ENCODE measurements at places on chromosomes 5 and 9.

- peak; percentile 21 for DNase-seq
These were observed 16.7 kb upstream of the SCGB3A1 start for GRCh38 chr5:180607861-180608571.

- no peak for DNase-seq
These were observed 85.5 kb downstream of the TEK start for GRCh38 chr9:27194401-27195091.

DNA sequence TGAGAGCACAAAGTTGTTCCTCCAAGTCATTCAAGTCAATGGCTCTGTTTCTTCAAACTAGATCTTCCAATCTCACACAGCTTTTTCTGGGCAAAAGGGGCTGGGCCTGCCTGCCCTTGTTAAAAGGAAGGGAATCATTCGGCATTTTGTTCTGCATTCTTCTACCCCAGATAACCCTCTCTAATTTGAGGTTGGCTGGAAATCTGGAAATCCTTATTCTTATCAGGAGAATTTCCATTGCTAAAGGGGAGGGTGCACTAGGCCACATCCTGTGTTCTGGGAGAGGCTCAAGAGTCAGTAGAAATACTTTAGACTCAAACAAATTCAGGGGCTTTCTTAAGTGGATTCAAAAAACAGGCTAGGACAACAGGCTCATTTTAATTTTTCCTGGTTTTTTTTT lies 384.7 kb upstream of the ZNF462 start:
- DNase-seq, result no peak

DNA sequence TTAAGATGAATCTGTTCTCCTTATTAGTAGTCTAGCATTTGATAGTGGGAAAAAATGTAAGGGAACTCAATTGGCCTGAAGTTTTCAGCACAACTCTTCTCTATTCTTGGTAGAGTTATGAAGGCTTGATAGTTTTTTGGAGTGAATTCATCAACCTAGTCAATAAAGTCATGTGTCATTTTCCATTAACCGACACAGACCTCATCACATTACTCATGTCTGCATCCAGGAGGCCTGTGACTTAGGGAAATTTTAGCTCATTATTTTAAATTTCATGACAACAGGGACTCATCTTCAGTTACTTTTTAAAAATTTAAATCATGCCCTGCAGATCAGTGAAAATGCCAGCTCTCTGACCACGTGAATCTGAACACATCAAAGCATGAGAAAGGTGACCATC lies 63.3 kb downstream of the ADAMTS16 start:
- DNase-seq, result no peak

DNA sequence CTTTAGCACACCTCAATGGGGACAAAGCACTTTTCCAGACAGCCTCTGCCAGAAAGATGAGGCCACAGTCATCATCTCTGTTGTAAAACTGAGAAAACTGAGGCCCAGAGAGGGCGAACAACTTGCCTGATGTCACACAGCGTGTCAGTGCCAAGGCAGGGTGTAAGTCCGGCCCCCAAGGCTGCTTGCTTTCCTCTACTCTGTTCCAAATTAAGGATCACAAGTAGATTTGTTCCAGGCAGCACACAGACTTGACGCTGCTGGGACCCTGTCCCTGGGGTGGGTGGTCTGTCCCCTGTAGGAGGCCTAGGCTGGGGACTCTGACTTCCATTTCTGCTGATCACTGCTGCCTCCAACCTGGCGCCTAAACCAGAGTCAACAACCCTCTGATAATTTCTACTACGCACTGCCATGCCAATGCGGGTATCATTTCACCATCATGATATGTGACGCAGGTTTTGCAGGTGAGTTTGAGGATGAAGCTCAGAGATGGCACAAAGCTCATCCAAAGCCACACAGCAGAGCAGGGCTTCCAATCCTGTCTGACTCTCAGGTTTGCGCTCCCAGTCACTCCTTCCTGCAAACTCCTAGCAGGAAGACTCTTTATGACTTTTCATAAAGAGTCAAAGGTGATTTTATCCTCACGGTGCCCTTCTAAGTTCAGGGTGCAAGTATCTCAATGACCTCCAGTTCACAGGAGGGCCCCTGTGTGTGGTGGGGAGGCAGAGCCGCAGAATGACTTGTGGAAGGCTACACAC lies 13.5 kb upstream of the RALGDS start:
- DNase-seq, result peak; percentile 40

DNA sequence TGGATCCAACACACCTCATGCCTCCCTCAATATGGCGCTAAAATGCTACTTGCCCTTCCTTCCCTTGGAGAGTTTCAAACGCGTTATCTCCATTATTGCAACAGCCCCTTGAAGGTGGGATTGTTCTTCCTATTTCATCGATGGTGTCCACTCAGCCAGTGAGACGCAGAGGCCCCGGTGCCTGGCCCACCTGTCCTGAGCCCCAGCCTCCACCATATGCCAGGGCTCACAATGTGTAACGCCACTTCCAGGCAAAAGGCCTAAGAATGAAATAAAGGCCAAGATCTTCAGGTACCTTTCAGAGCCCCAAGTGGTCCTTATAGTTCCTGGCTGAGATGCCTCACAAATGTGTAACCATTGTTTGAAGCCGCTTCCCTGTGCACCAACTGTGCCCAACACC lies 170.7 kb upstream of the PHYKPL start:
- DNase-seq, result no peak

DNA sequence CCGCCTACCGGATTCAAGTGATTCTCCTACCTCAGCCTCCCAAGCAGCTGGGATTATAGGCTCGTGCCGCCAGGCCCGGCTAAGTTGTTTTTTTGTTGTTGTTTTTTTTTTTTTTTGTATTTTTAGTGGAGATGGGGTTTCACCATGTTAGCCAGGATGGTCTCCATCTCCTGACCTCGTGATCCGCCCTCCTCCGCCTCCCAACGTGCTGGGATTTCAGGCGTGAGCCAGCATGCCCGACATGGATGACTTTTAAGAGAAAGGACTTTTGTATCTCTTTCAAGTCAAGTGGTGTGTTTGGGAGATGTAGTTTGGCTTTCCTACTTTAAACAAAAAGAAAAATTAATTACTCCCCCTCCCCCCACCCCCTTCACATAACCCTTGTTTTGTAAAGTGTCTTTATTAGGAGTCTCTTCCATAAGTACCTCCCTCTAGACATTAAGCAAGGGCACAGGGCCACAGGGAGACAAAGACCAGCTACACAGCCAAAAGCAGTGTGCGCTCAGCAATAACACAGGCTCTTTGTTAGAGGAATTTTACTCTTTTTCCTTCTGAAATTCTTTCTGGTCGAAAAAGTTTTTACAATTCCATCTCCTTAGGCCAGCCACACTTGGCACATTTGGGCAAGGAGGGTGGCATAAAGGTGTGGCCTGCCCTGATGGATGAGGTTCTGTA lies 31.2 kb downstream of the JAKMIP2 start:
- no peak for DNase-seq

- DNase-seq, result no peak
These were observed 201.5 kb downstream of the FRMD3 start for GRCh38 chr9:83336706-83337105.

GRCh38 chr9:134216961-134217360 lies 52.6 kb upstream of the RNU6ATAC start:
- no peak for DNase-seq

DNA sequence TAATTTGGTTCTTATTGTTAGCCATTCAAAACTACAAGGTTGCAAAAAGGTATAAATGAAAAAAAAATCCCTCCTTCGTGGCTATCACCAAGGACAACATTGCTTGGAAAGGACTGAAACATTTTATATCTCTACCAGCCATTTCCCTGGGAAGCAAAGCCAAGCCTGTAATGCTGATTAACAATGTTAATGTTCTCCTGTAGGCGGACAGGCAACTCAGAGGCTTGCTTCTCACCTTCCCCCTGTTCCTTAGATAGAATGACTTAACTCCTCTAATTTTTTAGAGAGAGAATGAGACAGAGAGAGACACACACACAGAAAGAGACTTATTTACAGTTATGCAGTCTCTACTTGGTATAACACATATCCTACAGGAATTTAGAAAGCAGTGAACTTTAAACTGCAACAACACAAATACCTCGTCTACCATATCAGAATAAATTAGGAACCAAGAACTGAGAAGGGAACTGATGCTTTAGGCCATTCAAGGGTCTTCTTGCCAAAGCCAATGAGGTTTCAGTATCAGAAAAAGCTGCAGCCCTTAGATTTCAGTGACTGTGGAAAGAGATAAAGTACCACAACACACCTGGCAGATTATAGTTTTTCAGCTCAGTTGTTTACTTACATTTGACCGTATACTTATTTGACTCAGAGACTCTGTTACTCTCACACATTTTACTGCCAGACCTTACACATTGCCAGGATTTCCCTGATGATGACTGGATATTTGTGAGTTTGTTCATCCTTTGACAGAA lies 20.9 kb upstream of the MAN2A1 start:
- DNase-seq, result no peak

DNA sequence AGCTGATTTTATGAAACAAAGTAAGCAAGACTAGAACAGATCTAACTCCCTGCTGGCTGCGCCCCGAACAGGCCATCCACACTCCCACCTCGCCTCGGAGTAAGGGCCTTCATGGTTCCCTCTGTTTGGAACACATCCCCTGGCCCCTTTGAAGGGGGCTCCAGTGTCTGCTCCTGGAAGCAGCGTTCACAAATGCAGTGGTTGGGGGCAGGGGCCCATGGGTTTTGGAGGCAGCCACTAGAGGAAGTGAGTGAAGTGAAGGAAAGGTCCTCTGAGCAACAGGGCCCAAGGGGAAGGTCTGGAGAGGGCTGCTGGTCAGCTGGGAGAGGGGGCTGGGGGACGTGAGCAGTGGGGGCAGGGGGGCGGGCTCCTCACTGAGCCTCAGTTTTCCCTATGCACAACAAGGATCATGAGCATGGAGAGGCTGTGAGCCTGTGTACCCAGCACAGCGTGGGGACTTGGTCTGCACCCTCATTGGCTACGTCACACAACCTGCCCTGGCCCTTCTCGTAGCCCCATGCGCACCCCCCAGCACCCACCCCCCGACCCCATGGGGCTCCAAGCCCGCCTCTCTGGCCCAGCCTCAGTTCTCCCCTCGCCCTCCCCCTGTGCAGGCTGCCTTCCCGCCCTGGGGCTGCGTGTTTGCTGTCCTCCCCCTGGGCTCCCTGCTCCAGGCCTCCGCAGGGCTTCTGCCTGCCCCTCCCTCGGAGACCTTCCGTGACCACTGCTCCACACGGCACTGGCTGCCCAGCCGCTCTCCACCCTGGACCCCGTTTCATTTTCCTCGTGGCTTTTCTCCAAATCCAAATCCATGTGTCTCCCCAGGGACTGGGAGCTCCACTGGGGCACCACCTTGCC lies 39.5 kb downstream of the RASGEF1C start:
- DNase-seq, result no peak

GRCh38 chr9:91802391-91802790 lies 147.6 kb downstream of the ROR2 start:
- DNase-seq, result no peak

- DNase-seq, result no peak
These were observed 71.3 kb upstream of the CXCL14 start for GRCh38 chr5:135650081-135650480.

- no peak for DNase-seq
These were observed 58.7 kb downstream of the FAT2 start for GRCh38 chr5:151532416-151532815.

- no peak for DNase-seq
These were observed 46.5 kb downstream of the SLC44A1 start for GRCh38 chr9:105290954-105291353.

GRCh38 chr5:115351356-115352195 lies 55.1 kb upstream of the CCDC112 start:
- DNase-seq, result no peak

- no peak for DNase-seq
These were observed 283.6 kb upstream of the PRDM9 start for GRCh38 chr5:23223846-23224245.

GRCh38 chr9:91567642-91568274 lies 144.1 kb upstream of the NFIL3 start:
- no peak for DNase-seq

- no peak for DNase-seq
These were observed 1000.6 kb upstream of the DMAC1 start for GRCh38 chr9:8800196-8800595.

DNA sequence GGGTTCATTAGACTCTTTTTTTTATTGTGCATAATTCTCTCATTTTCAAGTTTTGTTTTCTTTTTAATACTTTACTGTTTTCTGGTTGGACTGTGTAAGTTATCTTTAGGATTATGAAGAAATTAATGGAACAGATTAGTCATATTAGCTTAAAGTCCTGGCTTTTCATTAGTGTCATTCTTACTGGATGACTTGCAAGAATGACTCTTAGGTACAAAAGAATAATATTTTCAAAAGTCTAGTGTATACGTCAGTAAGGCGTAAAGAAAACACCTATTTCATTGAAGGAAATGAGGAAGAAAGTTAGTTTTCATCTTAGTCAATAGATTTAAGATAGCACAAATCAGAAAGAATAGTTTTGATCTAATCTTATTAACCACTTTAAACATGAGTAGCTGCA lies 20.4 kb downstream of the UHRF2 start:
- DNase-seq, result no peak

GRCh38 chr5:54996466-54996865 lies 11.1 kb upstream of the ESM1 start:
- no peak for DNase-seq

DNA sequence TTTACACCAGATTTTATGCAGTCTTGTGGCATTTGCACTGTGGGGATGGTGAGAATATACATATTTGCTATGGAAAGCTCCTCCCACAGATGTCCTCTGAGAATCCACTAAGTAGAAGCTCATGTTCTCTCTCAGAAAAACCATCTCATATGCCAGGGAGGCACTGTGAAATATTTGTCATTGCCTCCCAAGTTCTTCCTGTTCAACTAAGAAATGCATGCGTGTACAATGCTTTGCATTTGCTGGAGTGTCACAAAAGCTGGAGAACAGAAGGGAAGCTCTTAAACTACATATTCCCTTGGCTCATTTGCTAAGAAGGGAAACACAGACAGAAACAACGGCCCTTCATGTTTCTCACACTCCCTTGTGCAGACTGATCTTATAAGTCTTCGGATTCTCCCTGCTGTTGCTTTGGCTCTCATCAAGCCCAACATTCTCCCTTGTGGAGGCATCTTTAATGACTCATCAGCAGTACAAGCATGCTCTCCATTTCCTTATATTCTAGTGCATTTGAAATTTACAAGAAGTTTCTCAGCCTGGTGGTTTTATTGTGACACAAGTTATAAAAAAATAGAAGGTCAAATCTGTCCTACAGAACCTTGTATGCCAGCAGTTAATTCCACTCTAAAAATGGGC lies 220.6 kb downstream of the TRIM36 start:
- no peak for DNase-seq

DNA sequence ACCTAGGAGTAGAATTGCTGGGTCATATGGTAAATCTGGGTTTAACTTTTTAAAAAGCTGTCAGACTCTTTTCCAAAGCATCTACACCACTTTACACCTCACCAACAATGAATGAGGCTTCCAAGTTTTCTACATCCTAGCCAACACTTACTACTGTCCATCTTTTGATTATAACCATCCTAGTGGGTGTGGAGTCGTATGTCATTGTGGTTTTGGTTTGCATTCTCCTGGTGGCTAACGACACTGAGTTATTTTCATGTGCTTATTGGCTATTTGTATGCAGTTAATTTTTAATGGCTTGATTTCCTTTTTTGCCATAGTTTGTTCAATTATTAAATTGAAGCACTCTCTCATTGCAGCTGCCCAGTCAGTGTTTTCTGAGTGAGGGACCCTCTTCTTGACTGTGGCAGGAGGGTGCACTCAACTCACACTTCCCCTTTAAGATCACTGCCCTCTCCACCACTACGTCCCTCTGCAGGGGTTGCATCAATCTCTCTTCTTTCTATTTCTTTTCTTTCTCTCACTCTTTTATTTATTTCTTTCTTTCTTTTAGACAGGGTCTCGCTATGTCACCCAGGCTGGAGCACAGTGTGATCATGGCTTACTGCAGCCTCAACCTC lies 182.3 kb downstream of the C9orf152 start:
- DNase-seq, result no peak

- DNase-seq, result no peak
These were observed 434.6 kb downstream of the TAF11L14 start for GRCh38 chr5:18068826-18069225.

Data from activated CD4-positive, alpha-beta T cell treated with anti-CD3 and anti-CD28 coated beads, Interleukin-2, amount 50 U/mL, for 48 hours (primary cell).